ENCODE measurements at places on chromosomes 5 and 9.

GRCh38 chr5:180381428-180381827, 28.3 kb upstream of the GFPT2 start:
- DNase-seq: no peak

GRCh38 chr5:94577466-94578245, 40.7 kb downstream of the KIAA0825 start:
- DNase-seq: no peak

DNA sequence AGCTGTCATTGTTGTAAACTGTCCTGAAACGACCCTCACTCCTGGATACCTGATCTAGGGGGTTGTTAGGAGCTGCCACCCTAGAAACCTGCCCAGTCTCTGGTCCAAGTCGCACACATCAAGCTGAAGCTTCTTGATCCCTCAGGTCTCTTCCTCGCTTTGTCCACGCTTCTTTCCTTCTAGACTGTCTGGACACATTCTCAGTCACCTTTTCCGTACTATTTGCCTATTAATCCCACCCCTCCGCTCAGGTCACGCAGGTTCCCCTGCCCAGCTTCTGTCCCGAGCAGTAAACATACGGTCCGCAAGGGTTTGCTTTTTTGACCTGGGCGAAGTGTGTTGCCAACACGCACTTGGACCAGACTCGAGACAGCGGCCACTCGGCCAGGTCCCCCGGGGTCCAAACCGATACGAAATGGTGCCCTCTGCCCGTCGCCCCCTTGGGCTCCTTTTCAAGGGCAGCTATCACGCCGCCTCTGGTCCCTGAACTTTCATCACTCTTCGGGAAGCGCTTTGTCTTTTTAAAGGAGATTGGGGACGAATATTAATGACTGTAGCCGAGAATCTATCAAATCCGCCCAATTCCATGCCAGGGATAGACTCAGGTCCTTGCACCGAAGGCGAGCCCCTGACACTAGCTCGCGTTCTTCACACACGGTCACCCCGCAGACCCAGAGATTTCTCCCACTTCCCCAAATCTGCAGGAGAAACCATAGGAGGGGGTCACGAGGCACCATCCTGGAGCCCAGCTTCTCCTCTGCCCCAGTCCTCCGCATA, 814 bp downstream of the PLCXD3 start:
- DNase-seq: no peak

GRCh38 chr5:89211836-89212235, 328.9 kb upstream of the MEF2C start:
- DNase-seq: no peak

- no peak for DNase-seq
These were observed 80.6 kb upstream of the SHB start for GRCh38 chr9:38149647-38150046.

DNA sequence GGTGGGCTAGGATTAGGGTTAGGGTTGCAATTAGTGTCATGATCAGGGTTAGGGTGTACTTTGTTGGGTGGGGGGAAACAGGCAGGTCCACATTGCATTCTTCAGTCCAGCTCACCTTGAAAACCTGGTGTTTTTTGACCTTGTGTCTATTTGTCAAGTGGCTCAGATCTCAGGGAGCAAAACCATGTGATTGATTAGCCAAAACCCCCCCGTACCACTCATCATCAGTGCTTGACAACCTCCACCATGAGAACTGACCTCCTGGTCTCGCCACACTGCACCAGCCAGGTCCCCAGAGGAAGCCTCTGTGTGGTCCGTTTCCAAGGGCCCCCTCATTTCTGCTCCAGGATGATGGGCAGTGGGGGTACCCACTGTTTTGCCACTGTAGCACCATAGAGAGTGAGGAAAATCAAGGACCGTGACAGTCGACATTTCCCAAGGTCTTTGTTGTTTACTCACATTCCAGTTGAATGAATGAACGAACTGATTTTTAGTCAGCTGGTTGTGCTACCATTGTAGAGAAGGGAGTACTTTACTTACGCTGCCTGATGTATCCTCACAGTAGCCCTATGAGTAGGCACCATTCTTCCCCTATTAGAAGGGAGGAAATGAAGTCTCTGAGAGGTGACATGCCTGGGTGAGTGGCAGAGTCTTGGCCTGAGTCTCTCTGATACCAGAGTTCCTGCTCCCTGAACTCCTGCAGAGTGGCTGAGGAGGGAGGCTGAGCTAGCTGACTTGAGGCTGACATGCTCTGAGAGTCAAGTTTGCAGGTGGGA, 84.8 kb downstream of the RAD23B start:
- no peak for DNase-seq

DNA sequence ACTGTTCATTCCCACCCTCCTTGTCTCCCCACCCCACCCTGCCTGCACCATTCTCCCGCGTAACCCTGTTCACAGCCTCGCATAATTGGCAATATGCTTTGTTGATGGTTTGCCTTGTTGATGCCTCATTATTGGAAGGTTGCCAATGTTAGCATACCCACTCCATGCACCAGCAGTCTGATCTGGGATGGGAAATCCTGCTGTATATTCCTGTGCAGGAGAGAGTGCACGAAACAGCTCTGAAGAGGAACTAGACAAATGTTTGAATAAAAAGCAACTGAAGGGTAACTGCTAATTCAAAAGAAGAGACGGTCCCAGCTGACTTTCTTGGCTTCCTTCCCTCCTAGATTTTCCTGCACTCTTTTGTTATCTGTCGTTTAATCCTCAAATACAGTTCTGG, 271.7 kb upstream of the TLE4 start:
- DNase-seq: peak; percentile 54

DNA sequence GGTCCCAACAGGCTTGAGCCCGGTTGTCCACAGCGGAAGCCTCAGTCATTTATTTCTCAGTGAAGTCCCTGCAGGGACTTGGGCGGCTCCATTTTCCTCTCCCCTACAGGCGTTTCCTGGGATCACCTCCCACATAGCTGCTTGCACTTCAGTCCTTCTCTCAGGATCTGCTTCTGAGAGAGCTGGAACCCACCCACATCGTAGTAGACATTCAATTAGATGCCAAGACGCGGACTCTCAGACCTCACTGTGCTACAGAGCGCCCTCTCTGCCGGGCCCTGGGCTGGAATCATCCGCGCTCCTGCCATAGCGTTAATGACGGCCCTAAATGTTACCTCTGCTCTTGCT, 54.0 kb upstream of the ROR2 start:
- no peak for DNase-seq

- DNase-seq: no peak
These were observed 17.6 kb upstream of the MATR3 start for GRCh38 chr5:139275956-139276355.

DNA sequence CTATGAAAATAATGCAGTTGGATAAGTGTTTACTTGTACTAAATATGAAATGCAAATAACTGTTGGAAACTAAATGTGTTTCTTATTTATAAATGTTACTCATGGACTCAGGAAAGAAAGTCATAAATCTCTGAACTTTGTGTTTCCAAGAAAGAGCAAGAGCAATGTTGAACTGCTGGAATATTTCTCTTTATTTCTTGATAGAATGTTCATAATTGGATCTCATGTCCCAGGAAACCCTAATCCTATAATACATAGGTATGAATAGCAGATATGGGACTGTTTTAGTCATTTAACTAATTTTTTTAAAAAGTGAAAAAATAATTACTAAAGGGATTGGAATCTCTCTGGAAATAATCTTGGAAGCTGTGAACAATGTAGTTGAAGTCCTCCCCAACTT, 245.0 kb upstream of the ACTBL2 start:
- DNase-seq: no peak

- DNase-seq: no peak
These were observed 144.7 kb upstream of the TBC1D2 start for GRCh38 chr9:98399950-98400683.

GRCh38 chr9:91089405-91090129, 272.2 kb downstream of the AUH start:
- no peak for DNase-seq

GRCh38 chr9:137128862-137129455, 10.0 kb upstream of the GRIN1 start:
- DNase-seq: no peak

DNA sequence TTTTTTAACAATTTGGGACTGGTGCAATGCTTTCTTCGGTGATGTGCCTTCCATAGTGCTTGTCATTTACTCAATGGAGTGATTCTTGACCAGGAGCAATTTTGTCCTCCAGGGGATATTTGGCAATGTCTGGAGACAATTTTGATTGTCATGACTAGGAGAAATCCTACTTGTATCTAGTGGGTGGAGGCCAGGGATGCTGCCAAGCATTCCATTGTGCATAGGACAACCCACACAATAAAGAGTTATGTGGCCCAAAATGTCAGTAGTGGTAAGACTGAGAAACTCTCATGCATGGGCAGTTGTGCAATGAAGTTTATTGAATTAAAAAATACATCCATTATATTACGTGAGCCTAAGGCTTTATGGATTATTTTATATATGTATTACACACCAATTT, 70.5 kb downstream of the FOCAD start:
- no peak for DNase-seq

DNA sequence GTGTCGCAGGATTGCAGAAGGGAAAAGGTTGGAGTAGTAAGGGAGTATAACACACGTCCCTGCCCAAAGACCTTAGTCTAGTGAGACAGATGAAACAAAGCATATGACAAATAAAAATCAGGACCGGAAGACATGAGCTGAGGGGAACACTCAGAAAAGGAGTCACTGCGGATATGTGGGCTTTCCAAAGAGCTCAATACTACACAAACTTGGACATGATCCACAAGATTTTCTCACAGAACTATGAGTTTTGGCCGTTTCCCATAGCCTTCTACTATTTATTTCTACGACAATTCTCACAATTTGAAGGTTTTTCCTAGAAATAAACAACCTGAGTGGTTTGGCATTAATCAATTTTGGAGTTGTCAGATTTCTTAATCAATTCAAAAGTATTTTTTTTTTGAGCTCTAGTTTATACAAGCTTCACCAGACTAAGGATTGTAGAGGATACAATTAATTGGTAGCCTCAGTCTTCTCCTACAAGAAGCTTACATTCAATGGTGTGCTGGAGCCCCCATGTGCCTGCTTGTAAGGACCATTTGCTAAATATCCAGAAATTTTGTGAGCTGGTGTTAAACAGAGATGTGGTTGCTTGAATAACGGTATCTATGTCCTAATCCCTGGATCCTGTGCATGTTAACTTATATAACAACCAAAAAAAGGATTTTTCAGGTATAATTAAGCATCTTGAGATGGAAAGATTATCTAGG, 91.4 kb downstream of the ADAMTS12 start:
- DNase-seq: no peak

DNA sequence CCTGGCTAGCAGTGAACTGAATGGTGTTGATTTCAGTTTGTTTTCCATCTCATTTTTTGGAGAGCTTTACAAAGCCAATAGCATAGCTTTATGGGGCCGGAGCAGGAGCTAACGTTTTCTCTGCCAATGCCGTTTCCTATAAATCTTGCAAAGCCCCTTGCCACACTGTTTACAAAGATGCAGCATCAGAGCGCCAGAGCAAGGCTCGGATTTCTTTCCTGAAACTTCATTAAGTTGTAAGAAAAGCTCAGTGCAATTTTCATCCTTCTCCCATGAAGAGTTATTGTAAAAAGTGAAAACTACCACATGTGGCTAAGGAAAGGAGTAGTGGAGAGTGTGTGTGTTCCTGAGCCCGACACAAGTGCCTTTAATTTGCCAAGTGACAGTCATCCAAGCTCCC, 178.2 kb upstream of the GDNF start:
- DNase-seq: no peak

DNA sequence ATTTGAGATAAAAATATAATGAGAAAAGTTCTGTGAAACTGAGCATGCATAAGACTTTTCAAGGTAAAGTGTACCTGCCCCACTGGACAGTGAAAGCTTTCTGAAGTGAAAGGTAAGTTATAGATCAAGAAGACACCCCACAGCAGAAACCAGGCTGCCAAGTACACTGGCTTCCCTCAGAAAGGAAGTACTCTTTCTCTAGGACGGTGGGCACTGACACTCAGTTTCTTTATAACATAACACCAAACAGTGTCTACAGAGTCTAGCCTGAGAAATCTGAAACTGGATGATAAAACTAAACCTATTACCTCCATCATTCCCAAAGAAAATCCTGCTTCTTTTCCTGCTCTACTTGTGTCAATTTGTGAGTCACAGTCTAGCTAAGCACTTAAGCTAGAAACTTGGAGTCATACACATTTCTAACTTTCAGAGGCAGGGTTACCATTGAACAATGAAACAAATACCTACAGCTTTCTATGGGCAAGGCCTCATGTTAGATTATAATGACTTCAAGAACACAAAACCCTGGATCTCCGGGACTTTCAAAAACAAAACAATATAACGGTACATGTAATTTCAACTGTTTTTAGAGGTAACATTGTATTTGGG, 136.7 kb downstream of the CPLANE1 start:
- no peak for DNase-seq

DNA sequence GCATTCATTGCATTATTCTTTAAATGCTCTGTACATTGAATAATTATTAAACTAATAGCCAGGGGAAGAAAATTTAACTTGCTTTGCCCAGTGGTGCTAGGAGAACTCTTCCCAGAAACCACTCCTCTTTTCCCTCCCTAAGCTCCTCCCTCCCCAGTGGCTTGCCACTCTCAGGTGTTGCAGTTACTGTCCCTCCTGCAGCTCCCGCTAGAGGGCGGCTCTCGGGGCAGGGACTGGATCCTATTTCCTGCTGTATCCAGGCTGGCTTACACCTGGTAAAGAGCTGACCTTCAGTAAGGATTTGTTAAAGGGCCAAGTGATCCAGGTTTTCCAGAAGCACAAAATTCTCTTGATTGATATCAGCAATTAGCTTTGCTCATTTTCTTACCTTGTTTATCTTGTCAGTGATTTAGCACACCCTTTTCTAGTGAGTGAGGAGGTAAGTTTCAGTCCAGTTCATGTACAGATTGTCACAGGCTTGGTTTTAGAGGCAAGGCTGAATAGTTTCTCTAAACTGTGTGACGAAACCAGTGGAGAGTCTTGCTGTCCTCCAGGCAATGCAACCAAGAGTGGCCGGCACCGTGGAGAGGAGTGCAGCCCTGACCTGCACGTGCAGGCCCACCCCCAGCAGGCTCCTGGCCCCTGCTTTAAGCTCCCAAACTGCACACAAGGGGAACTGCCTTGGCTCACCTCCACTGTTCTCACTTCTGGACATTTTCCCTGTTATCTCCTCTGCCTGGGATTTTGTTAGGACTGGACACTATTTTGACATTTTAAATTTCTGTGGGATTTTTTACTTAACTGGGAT, 423.8 kb downstream of the SPOCK1 start:
- DNase-seq: no peak

DNA sequence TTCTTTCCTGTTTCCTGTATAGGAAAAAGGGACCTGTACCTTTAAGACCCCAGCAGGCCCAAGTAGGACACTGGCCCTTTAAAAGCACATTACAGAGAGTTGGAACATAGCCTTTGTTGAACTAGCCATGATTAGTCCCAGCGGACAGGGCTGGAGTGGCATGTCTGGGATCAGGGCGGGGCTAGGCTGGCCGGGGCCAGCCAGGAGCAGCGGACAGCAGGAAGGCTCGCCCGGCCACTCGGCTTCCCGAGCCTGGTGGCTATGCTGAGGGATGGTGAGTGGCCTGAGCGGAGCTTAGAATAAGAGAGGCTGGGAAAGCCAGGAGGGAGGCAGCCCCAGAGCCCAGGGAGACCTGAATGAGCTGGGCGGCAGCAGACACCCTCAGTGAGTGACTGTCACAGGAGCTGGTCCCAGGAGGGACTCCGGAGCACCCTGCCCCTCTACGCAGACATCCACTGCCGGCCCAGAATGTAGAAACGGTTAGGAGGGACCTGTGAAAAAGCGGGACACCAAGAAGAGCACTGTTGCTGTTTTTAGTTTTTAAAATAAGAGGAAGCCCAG, 92.1 kb downstream of the DAB2IP start:
- no peak for DNase-seq
